IMR-90 (cell line): ENCODE measurements at places on chromosomes 11 and 22.
A peak's percentile ranks its signal among the peaks of the same experiment; 100 is the strongest.

- DNase-seq: no peak
These were observed 862.5 kb downstream of the TBC1D22A start for GRCh38 chr22:47625013-47625385.

DNA sequence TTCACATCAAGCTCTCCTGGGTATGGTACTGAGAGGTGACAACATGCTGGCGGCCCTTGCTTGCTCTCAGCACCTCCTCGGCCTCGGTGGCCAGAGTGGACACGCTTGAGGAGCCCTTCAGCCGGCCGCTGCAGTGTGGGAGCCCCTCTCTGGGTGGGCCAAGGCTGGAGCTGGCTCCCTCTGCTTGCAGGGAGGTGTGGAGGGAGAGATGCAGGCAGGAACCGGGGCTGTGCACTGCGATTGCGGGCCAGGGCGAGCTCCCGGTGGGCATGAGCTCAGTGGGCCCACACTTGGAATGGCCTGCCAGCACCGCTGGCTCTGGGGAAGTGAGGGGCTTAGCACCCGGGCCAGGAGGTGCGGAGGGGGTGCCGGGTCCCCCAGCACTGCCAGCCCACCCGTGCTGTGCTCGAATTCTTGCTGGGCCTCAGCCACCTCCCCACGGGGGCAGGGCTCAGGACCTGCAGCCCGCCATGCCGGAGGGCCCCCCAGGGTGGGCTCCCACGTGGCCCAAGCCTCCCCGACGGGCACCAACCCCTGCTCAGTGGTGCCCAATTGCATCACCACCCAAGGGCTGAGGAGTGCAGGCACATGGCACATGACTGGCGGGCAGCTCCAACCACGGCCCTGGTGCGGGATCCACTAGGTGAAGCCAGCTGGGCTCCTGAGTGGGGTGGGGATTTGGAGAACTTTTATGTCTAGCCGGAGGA is 106.2 kb downstream of the RAB38 start:
- DNase-seq: no peak

DNA sequence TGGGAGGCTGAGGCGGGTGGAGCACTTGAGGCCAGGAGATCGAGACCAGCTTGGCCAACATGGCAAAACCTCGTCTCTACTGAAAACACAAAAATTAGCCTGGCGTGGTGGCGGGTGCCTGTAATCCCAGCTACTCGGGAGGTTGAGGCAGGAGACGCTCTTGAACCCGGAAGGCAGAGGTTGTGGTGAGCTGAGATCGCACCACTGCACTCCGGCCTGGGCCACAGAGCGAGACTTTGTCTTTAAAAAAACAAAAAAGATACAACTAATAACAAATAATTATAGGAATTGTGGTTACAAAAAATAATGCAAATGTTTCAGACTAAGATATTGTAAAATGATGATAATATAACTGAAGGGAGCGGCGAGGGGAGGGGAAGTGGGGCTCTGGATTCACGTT is 90.3 kb upstream of the RTL6 start:
- DNase-seq: no peak

DNA sequence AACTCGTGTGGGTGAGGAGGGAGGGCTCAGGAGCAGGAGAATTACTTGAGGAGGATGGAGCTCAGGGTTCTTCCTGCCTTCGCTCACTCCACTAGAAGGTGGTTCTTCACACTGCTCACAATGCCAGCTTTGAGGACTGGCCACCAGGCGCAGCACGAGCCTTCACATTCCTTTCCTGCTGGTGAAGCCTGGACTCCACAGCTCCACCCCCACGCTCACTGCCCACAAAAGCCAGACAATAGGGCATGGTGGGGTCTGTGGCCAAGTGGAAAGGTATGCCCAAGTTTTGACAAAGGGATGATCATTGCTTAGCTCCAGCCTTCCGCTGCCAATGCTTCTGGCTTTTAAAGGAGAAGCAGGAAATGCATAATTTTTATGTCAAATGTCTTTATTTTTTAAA is 58.0 kb upstream of the FADD start:
- DNase-seq: no peak

- DNase-seq: peak; percentile 95
These were observed at the start of gene LIPT2 for GRCh38 chr11:74492974-74493790. Gene LIPT2 (minus strand): TSS chr11:74493724. CDS start chr11:74493703, 21 bp downstream.
